ENCODE measurements at places on chromosomes 6 and 20.

DNA sequence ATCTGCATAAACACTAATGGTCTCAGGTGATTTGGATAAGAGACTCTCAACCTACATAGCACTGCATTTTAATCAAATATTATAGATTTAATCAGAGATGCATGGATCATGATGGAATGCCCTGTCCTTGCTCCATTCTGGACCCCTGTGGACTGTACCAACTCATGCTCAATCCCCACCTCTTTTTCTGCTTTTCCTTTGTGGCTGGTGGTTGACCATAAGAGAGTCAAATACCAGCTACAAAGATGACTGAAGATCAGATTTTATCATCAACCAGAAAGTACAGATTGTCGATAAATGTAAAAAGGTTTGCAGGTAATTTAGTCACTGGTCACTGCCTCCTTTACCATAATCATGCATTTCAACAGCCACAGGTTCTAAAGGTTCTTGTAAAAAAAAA is 116.2 kb downstream of the ME1 start:
- no peaks in the 10 kb centered on the region for H3K27me3 ChIP-seq
- no peak overlapping the region for H3K27ac ChIP-seq
- no peaks in the 10 kb centered on the region for H3K36me3 ChIP-seq
- no peak overlapping the region for H3K4me3 ChIP-seq

DNA sequence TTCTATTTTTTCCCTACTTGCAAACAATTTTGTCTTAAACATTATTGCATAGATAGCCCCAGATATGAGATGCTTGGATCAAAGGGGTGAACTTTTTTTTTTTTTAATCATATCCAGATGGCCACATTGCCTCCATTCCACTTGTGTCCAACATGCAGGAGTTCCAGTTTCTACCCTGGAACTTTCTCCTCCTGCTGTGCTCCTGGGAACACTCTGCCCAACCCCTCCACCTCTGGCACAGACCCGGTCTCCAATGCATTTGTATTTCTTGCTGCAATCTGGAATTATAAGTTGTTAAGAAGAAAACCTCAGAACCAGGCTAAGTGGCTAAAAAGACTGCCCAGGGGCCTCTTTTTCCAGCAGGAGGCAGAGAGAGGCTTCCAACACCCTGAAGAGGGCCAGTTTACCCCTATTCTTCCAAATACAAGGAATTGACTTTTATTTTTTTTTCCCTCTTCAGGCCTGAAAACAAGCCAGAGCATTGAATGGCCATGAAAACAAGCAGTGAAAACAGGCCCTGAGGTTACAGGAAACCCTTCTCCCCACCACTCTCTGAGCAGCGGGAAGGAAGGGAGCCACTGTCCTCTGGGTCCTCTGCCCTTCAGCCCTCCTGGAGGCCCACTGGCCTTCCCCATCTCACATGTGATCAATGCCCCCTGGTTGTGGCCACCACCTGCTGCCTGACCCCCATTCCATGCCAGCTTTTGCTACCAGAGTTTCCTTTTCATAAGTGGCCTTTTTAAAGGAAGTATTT is 44.3 kb downstream of the PDYN start:
- no peaks in the 10 kb centered on the region for H3K4me1 ChIP-seq
- no peaks in the 10 kb centered on the region for H3K27me3 ChIP-seq
- no peaks in the 10 kb centered on the region for H3K36me3 ChIP-seq
- no peak for DNase-seq
- no peak overlapping the region for H3K27ac ChIP-seq

DNA sequence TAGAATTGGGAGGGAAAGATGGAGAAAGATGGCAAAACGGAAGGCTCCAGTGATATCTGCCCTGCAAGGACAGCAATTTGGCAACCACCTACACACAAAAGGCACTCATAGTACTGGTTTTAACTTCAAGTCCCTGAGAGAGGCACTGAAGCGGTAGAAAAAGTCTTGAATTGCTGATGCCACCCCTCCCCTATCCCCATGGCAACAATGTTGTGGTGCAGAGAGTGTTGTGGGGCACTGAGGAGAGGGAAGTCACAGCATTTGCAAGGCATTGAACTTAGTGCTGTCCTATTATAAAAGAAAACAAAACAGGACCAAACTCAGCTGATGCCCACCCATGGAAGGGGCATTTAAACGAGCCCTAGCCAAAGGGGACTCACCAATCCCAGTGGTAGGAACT is 343.7 kb downstream of the HAO1 start:
- DNase-seq = no peak
- H3K4me3 ChIP-seq = no peak overlapping the region
- no peaks in the 10 kb centered on the region for H3K4me1 ChIP-seq
- no peaks in the 10 kb centered on the region for H3K36me3 ChIP-seq

GRCh38 chr6:73263570-73263909 is 544 bp upstream of the KHDC1 start:
- H3K4me3 ChIP-seq = peak overlapping the region; percentile 84
- H3K27me3 ChIP-seq = no peaks in the 10 kb centered on the region
- peaks cover 10% of the 10 kb centered on the region for H3K4me1 ChIP-seq
- no peak for DNase-seq
- H3K36me3 ChIP-seq = no peaks in the 10 kb centered on the region
- no peak overlapping the region for H3K27ac ChIP-seq

DNA sequence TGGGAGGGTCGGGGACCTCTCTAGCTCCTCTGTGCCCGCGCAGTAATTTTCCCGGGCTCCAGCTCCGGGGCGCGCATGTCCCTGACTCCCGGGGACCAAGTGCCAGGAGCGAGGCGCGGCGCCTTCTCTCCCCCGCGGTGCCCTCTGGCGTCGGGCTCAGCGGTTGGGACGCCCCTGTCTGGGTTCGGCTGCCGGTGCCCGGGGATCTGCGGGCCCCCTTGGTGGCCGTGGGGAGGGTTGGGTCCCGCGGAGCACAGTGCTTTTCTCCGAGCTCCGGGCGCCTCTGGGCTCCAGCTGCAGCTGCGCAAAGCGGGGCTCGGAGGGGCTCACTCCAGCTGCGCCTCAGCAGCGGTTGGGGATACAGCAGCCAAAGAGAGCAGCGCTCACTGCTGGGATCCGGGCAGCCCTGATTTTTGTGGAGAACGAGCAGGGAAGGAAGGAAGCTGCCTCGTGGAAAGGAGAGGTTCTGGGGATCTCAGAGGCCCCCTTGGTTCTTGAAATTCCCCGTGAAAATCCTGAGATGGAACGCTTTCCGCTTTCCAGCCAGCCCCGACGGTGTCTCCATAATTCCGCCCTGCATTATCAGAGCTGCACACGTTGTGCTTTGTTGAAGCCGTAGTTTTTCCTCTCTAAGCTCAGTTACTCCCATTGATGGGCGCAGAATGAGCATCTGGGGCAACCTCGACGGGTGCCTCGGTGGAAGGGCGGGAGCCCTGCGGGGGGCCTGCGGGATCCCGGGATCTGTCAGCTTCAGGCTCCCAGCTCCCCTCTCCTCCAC is 861 bp downstream of the PPP1R14C start:
- no peak overlapping the region for H3K4me3 ChIP-seq
- H3K27me3 ChIP-seq = peaks cover 20% of the 10 kb centered on the region

- H3K4me3 ChIP-seq = no peak overlapping the region
- H3K27ac ChIP-seq = no peak overlapping the region
- H3K27me3 ChIP-seq = peaks cover 25% of the 10 kb centered on the region
- peaks cover 19% of the 10 kb centered on the region for H3K4me1 ChIP-seq
- no peak for DNase-seq
Observed at GRCh38 chr6:3749977-3750316, 1.6 kb downstream of the PXDC1 start.

- no peaks in the 10 kb centered on the region for H3K27me3 ChIP-seq
- no peak overlapping the region for H3K27ac ChIP-seq
- no peaks in the 10 kb centered on the region for H3K4me1 ChIP-seq
- DNase-seq = no peak
- no peaks in the 10 kb centered on the region for H3K36me3 ChIP-seq
Observed at GRCh38 chr20:17648791-17649730, 33.0 kb downstream of the RRBP1 start.

- H3K4me1 ChIP-seq = no peaks in the 10 kb centered on the region
- no peak overlapping the region for H3K27ac ChIP-seq
- no peak for DNase-seq
- no peaks in the 10 kb centered on the region for H3K27me3 ChIP-seq
- no peak overlapping the region for H3K4me3 ChIP-seq
- H3K36me3 ChIP-seq = peaks cover 19% of the 10 kb centered on the region
Observed at GRCh38 chr6:144845186-144845585, 560.1 kb downstream of the UTRN start.

- peak overlapping the region; percentile 24 for H3K27ac ChIP-seq
- peak; percentile 31 for DNase-seq
- no peaks in the 10 kb centered on the region for H3K36me3 ChIP-seq
- H3K4me3 ChIP-seq = peak overlapping the region; percentile 50
- no peaks in the 10 kb centered on the region for H3K27me3 ChIP-seq
Observed at GRCh38 chr6:25882051-25882496, 8.0 kb upstream of the SLC17A3 start.

GRCh38 chr6:135503703-135504475 is 6.3 kb upstream of the AHI1 start:
- no peak overlapping the region for H3K4me3 ChIP-seq
- no peaks in the 10 kb centered on the region for H3K4me1 ChIP-seq
- no peak overlapping the region for H3K27ac ChIP-seq
- no peaks in the 10 kb centered on the region for H3K27me3 ChIP-seq
- DNase-seq = no peak

GRCh38 chr6:2875359-2876191 is 27.5 kb downstream of the SERPINB9 start:
- no peak for DNase-seq
- H3K36me3 ChIP-seq = no peaks in the 10 kb centered on the region
- no peaks in the 10 kb centered on the region for H3K27me3 ChIP-seq
- H3K27ac ChIP-seq = peak overlapping the region; percentile 74

DNA sequence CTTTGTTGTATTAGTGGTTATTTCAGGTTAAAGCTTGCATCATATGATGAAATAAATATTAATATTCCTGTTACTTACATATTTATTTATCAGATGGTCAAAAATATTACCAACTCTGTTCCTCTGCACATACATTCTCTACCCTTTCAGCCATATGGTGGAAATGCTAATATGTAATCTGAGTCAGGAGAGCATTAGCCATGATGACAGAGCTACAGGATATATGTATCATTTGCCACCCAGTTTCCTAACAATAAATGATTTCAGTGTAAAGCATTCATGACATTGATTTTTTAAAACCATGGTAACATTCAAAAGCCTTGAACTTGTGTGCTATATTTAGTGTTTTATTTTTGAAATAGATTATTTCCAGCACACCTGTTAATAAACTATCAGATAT is 16.6 kb downstream of the POPDC3 start:
- H3K27ac ChIP-seq = no peak overlapping the region
- H3K4me1 ChIP-seq = no peaks in the 10 kb centered on the region
- H3K36me3 ChIP-seq = no peaks in the 10 kb centered on the region

- H3K36me3 ChIP-seq = no peaks in the 10 kb centered on the region
- no peaks in the 10 kb centered on the region for H3K27me3 ChIP-seq
- H3K27ac ChIP-seq = no peak overlapping the region
- no peaks in the 10 kb centered on the region for H3K4me1 ChIP-seq
- H3K4me3 ChIP-seq = no peak overlapping the region
Observed at GRCh38 chr6:161359618-161359945, 85.7 kb upstream of the AGPAT4 start.

DNA sequence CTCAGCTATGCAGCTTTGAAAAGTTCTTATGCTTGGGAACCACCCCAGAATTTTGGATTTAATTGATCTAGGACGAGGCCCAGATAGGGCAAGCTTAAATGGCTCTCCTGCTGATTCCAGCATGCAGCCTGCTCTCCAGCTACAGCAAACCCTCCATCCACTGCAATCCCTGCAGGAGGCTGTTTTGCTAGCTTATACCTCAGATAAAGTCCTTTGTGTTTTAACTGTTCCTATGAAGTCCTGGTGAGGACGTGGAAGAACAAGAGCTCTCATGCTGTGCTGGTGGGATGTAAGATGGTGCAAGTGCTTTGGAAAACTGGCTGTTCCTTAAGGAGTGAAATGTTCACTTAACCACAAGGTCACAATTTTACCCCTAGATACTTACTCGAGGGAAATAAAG is 25.5 kb upstream of the NXT1 start:
- no peak for DNase-seq
- no peak overlapping the region for H3K4me3 ChIP-seq
- H3K27me3 ChIP-seq = no peaks in the 10 kb centered on the region
- no peaks in the 10 kb centered on the region for H3K4me1 ChIP-seq

- no peak overlapping the region for H3K27ac ChIP-seq
- H3K4me3 ChIP-seq = no peak overlapping the region
- H3K27me3 ChIP-seq = no peaks in the 10 kb centered on the region
Observed at GRCh38 chr6:158506601-158507000, 53.3 kb upstream of the TMEM181 start.

GRCh38 chr6:8006208-8006607 is 58.0 kb downstream of the BLOC1S5 start:
- no peak overlapping the region for H3K27ac ChIP-seq
- H3K36me3 ChIP-seq = no peaks in the 10 kb centered on the region
- H3K4me3 ChIP-seq = no peak overlapping the region
- H3K27me3 ChIP-seq = no peaks in the 10 kb centered on the region

- no peaks in the 10 kb centered on the region for H3K36me3 ChIP-seq
- H3K27ac ChIP-seq = no peak overlapping the region
- no peak for DNase-seq
- H3K4me3 ChIP-seq = no peak overlapping the region
- H3K27me3 ChIP-seq = no peaks in the 10 kb centered on the region
Observed at GRCh38 chr6:162404951-162405350, 322.6 kb downstream of the PRKN start.

DNA sequence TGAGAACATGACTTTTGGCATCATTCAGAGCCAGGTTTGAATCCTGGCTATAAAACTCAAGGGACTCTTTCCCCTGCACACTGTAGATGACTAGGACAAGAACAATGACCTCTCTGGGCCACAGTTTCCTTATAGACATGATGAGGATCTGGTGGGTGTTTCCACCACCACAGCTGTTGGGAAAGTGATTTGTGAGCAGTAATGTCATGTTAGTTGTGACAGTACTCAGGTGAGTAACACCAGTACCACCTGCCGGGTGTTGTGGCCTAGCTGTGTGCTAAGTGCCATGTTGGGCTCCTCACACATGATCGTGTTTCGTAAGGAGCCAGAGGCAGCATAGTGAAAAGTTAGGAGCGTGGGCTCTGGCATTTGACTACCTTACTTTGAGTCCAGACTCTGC is 24.1 kb downstream of the HM13 start:
- H3K27me3 ChIP-seq = no peaks in the 10 kb centered on the region
- H3K4me1 ChIP-seq = no peaks in the 10 kb centered on the region
- no peak overlapping the region for H3K27ac ChIP-seq
- H3K4me3 ChIP-seq = no peak overlapping the region
- DNase-seq = no peak

GRCh38 chr6:12126051-12126450 is 113.9 kb downstream of the HIVEP1 start:
- no peak overlapping the region for H3K4me3 ChIP-seq
- no peak for DNase-seq
- no peaks in the 10 kb centered on the region for H3K27me3 ChIP-seq
- no peak overlapping the region for H3K27ac ChIP-seq

DNA sequence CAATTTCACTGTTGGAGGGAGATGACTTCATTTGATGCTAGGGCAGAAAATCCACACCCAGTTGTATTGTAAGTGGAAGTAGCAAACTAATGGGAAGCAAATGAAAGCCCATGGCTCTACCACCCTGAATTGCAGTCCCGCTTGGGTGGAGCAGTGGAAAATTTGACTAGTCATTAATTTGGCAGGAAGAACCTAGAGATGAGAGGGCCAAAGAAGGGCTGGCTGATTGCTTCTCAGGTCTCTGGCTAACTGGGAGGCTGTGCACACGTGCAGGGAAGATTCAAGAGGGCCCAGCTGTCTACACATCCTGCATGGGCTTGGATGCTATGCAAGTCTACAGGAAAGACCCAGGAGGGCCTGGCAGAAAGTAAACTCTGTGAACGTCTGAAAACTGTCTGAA is 466.2 kb downstream of the TFAP2A start:
- H3K4me3 ChIP-seq = no peak overlapping the region
- no peaks in the 10 kb centered on the region for H3K4me1 ChIP-seq
- no peak for DNase-seq
- H3K36me3 ChIP-seq = no peaks in the 10 kb centered on the region

- DNase-seq = no peak
- no peak overlapping the region for H3K27ac ChIP-seq
- H3K4me1 ChIP-seq = peaks cover 3% of the 10 kb centered on the region
- no peak overlapping the region for H3K4me3 ChIP-seq
- no peaks in the 10 kb centered on the region for H3K27me3 ChIP-seq
Observed at GRCh38 chr6:137681445-137682009, 185.5 kb upstream of the TNFAIP3 start.
